ENCODE measurements at places on chromosomes 2 and 18.

DNA sequence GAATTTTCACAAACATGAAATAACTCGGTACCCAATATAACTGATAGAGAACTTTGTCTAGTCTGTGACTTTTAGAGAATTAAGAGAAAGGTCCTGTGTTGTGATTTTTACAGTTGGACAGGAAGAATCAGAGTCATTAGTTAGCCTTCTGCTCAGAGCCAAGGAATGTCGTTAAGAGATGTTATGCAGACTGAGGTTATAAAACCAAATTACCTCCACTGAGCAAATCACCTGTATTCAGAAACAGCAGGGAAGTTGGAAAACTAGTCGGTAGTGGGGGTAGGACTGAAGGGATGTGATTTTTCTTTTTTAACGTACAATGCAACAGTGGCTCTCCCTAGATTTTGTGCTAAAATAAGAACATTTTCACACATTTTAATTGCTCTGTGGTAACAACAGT is 18.5 kb downstream of the TANK start:
- no peak for DNase-seq

DNA sequence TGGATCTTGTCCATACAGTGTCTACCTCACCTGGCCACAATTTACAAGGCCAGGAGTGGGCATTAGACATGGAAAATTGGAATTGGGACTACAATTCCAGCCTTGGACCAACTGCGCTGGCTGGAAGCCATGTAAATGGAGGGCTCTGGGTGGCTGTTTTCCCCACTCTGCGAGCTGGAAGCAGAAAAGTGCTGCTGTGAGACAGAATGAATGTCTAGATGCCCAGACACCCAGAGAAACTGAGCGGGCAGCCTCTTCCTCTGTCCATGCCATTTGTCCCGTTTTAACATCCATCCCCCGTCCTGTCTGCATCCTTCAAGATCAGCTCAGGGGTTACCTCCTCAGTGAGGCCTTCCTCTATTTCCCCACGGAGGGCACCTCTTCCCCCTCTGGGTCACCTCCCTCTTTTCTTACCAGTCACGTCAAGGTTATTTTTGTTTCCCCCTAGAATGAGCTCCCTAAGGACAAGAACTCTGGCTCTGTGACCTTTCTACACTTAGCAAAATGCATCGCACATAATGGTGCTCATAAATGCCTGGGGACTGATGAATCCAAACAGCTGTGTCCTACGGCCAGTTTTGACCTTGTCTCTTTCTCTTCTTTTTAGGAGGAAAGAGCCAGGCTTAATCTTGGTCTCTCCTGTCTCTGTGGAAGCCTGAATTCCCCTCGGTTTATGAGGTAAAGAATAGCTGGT is 41.2 kb downstream of the MCFD2 start:
- no peak for DNase-seq

DNA sequence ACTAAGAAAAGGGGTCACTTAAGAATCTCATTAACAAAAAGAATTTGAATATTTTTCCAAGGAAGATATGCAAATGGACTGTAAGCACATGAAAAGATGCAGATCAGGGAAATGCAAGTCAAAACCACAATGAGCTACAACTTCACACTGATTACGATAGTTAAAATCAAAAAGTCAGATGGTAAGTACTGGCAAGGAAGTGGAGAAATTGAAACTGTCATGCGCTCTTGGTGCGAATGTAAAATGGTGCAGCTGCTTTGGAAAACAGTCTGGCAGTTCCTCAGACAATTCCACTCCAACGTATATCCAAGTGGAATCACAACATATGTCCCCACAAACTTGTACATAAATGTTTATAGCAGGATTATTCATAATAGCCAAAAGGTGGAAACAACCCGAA is 81.4 kb downstream of the MSH2 start:
- no peak for DNase-seq

DNA sequence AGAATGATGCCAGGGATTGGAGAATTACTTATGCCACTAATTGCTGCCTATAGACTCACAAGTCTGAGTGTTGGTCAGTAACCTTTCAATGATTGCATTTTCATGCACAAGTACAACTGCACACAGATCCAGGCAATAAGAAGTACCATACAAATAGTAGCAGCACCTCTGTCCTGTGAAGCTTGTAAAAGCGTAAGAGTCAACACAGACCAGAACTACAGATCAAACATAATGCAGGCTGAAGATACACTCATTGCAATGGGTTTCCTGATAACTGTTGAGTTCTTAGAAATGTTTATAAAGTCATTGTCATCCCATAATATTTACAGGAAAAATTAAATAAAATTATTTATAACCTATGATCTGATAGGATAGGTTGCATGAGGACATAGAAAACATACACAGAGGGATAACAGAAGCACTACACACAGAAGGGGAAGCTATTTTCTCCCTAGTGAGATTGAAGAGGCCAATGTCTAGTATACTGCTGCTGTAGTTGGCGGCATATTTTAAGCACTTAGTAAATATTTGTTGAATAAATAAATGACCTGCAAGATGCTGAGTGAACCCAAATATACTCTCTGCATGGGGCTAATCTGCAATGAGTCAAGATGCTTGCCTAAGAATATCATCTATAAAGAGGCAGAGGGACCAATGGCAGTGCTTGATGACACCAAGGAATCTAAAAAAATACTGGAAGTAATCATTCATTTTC is 5.7 kb upstream of the PIK3C3 start:
- no peak for DNase-seq

DNA sequence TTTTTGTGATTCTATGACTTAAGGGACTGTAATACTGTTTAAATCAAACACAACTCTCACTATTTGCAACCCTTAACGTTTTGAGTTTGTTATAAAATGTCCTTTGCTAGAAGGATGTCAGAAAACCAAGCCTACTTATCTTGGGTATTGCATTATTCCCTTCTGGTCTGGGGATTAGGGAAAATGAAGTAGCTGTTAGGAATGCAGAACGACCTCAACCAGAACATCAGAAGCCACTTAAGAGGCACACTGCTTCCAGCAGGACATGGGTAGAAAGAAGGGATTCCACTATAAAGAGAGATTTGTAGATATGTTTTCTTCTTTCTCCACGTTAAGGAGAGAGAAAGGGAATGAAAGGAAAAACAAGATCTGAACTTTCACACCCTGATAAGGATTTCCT is 101.2 kb downstream of the SETBP1 start:
- DNase-seq = no peak

DNA sequence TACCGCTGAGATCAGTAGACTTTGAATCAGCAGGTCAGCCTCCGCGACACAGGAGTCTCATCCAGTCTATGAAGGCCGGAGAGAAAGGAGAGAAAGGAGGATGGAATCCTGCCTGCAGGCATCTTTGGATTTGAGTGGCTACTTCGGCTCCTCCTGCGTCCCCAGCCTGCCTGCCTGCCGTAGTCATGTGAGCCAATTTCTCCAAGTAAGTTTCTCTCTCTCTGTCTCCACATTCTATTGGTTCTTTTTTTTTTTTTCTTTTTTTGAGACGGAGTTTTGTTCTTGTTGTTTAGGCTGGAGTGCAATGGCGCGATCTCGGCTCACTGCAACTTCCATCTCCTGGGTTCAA is 16.7 kb downstream of the PDCD1 start:
- DNase-seq = no peak

DNA sequence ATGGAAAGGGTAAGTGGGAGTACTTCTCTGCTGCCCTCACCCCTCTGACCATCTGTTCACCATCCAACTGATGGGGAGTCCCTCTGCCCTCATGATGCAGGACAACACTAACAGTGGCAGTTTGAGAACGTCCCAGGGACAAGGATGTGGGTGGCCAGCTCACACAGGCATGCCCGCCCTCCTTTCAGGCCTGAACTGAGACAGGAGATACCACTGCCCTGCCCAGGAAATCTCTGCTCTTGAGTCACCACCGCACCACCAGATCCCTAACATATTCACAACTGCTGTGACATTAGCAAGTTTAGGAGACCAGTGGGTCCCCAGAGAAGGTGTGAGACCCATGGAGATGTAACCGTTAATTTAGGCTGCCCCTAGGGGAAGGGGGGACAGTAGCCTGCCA is 66.2 kb downstream of the TRAPPC8 start:
- DNase-seq = no peak

GRCh38 chr2:74441170-74441689 is 507 bp downstream of the RTKN start:
- no peak for DNase-seq

GRCh38 chr2:14776216-14776615 is 143.7 kb downstream of the LRATD1 start:
- DNase-seq = no peak

Measured in hematopoietic multipotent progenitor cell treated with erythropoietin and hydrocortisone succinate and interleukin-3 and kit ligand, for 17 days (in vitro differentiated cells).